ENCODE measurements at places on chromosomes 4 and X.

DNA sequence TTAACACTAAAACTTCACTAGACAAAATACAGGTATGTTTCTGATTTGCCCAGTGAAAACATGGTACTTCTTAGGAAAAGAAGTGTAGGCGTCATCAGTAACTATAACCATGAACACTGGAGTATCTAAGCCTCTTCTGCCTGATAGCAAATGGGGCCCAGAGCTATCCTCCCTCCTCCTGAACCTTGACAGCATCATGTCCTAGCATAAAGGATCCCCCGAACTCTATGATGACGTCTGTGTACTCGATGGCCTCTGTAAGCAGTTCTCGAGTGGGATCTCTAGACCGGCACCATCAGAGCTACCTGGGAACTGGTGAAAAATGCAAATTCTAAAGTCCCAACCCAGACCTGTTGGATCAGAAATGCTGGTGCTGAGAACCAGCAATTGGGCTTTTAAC is 36.3 kb upstream of the MTNR1A start:
- DNase-seq, result no peak

- no peak for DNase-seq
These were observed 107.2 kb upstream of the NALF2 start for GRCh38 chrX:69396916-69397315.

DNA sequence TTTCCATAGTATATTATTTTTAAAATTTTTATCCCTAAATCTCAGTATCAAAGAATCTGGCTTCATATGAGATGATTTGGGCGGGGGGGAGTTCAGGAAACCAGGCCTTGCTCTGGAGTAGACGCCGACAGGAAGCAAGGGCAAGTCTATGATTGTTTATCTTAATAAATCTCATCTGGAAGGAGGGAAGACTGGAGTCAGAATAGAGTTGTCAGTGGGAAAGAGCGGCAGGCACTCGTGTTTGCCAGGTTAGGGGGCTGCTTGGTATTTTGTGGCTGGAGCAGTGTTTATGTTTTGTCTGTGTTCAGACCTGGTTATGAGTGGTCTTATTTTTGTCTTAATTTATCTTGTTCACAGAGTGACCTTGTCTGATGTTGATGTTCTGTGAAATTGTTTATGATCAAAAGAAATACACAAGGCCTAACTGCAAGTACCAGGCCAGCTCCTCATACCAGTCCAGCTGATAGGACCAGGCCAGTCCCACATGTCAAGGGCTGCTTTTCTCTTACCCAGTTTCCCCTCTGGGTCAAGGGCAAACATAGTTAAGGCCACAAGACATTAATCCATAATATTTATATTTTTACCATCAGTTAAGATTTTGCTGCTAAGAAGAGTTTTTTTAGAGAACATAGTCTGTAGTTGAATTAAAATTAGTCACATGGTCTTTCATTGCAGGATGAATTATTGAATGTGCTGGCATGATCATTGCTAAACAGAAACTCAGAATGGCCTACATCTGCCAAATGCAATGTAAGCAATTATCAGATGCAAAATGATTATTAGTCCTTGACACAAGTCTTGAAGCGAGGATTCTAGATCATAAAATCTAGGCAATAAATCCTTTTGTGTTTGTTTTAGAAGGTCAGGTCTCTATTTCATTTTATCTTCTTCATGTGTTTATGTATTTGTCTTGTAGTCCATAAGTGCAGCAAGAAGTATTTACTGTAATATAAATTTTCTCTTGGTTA is 176.5 kb downstream of the GASK1B start:
- DNase-seq, result no peak

- DNase-seq, result no peak
These were observed 63.9 kb upstream of the RAB33B start for GRCh38 chr4:139389991-139390390.

DNA sequence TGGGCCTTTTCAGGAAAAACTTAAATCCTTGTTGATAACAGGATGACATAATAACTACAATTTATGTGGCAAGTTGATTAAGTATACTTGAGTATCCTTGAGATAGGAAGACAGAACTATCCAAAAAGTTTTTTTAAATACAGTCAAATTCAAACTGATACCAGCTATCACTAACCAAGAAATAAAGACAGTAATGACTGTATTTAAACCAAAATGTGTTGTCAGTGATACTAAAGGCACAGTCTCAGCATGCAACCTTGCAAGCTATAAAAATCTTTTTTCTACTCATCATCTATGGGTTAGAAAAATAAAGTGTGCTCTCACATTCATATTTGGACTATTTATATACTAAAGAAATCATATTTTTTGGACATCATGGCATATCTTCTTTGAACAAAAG is 64.7 kb downstream of the PAPSS1 start:
- DNase-seq, result no peak

- DNase-seq, result no peak
These were observed 43.5 kb downstream of the SRPX2 start for GRCh38 chrX:100687546-100687945.

DNA sequence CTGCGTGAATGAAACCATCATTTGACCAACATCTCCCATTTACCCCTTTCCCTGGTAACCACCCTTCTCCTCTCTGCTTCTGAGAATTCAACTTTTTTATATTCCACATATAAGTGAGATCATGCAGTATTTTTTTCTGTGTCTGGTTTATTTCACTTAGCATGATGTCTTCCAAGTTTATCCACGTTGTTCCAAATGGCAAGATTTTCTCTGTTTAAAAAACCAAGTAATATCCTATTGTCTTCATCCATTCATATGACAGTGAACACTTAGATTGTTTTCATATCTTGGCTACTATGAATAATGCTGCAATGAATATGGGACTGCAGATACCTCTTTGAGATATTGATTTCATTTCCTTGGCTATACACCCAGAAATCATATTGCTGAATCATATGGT is 362.4 kb upstream of the SLC7A11 start:
- DNase-seq, result no peak

- no peak for DNase-seq
These were observed 17.2 kb downstream of the NKX6-1 start for GRCh38 chr4:84481860-84482245.

DNA sequence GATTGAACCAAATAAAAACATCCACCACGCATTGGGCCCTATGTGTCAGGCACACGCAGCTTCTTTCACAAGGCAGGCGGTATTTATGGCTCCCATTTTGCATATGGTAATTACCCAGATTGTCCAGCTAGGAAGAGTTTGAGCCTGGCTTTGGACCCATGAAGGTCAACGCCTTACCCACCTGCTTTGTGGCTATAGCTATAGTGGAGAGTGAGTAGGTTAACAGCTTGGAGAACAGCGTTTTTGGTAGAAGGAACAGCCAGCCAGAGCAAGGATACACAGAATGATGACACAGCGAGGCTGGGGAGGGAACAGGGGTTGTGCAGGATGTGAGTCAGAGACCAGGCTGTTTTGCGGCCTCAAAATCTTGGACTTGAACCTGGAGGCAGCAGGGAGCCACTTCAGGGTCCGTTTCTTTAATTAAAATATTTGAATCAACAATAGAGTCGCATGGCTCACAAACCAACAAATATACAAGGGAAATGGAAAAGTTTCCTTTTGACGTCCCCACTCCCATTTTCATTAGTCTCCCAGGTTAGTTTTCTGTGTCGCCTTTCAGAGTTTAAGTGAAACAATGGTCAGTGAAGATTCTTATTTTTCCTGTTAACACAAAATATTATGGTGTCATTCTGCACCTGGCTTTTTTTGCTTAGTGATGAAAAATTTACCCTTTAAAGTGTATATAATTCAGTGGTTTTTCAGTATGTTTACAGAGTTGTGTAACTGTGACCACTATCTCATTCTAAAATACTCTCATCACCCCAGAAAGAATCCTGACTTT is 118.2 kb upstream of the STX18 start:
- peak; percentile 96 for DNase-seq

GRCh38 chr4:109432696-109433095 is 919 bp upstream of the SEC24B start:
- peak; percentile 26 for DNase-seq

DNA sequence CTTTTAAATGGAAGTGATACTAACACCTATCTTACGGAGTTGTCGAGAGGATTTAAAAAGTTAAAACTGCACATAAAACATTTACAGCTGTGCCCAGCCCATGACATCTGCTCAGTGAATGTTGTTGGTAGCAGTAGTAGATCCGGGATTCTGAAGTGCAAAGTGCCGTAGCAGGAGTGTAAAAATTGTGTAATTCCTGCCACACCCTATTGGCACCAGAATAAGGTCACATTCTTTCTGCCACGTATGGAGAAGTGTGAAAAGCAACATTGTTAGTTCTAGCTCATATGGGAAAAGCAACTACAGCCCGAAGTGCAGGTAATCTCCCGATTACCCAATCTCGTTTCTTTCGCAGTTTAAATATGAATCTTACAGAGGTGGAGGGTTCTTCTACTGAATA is 31.2 kb downstream of the PRIMPOL start:
- DNase-seq, result no peak

DNA sequence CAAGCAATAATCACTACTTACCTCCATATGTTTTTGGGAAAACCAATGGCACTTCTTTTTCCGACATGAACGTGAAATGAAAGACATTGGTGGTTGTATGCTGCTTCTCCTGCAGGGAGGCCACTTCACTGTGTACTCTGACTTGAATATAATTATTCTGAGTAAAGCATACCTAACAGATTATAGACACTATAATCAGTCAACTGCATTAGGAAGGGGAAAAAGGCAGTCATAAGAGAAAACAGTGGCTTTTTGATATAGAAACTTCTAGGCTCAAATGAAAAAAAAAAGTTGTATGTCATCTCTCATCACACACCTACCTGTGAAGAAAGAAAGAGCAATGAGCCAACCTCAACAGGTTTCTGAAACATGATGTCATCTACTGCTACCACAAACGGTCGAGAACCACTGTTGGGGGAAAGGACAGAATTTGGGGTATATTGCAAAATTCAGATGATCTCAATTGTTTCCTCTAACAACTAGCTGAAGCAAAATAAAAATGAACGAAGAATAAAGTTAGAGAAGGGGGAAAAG is 37.4 kb downstream of the PRDX4 start:
- no peak for DNase-seq
